ENCODE measurements at places on chromosomes 6 and 20.

- no peak for DNase-seq
Measured at GRCh38 chr6:63941747-63942470, 306.3 kb downstream of the PHF3 start.

DNA sequence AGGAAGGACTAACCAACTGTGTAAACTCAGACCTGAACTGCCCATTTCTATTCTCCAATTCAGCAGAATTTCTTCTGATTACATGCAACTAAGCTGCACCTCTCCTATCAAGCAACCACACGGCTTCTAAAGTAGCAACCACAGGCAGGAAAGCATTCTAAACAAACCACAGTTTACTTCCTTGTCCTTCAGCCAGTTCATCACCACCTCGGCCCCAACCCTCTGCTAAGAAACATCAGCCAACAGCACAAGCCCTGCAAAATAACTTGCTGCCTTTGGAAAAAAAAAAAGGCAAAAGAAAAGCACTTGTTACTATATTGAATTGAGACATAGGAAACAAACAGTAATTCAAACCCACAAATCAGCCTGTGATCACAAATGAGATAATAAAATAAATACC, 140.3 kb downstream of the NFATC2 start:
- no peak for DNase-seq

GRCh38 chr6:95145457-95145856, 431.9 kb upstream of the MANEA start:
- DNase-seq, result no peak

GRCh38 chr20:41167481-41168253, 30.3 kb downstream of the PLCG1 start:
- no peak for DNase-seq

GRCh38 chr6:63790334-63790733, 154.7 kb downstream of the PHF3 start:
- DNase-seq, result no peak

GRCh38 chr6:137013031-137013430, 31.7 kb downstream of the IL20RA start:
- DNase-seq, result no peak

GRCh38 chr6:43413002-43413401, 14.3 kb upstream of the ABCC10 start:
- DNase-seq, result no peak

DNA sequence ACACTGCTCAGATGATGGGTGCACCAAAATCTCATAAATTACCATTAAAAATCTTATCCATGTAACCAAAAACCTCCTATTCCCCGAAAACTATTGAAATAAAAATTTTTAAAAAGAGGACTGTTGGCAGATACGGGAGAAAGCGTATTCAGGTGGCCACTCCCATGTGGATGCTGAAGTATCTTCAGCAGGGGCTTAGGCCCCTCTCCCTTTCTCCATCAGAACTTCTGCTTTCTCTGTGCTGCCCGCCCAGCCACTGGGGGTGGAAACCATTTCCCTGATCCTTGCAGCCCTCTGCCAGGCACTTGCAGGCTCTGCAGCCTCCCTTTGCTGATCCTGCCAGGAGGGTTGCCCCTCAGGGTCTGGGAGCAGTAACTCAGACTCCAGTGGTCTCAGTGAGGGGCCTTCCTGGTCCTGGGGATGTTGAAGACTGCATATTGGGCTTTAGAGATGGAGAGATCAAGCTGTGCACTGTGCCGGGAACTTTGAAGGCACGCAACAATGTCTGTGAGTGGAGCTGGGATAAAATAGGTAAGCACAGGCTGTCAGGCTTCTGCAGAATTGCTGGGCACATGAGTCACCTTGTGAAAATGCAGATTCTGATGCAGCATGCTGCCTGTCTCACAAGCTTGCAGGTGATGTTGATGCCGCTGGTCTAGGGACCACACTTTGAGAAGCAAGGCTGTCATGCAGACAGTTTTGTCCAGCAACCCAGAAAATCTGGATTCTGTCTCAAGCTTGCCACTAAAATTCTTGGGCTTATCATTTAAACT, 59.6 kb downstream of the SLC24A3 start:
- DNase-seq, result no peak

DNA sequence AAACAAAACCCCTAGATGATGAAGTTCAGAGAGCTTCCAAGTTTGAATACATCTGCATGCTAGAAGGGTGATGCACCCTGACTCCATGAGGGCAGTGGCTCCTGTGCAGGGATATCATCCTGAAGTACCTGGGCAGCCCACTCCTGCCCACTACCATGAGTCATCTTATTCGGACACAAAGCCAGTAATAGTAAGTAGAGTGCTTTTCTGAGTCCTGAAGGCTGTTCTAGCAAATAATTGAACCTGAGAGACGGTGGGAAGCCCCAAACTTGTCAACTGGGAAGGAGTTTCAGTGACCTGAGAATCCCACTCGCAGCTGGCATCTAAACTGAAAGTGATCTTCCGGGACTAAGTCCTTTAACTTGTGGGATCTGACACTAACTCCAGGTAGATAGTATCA, 152.9 kb upstream of the COL21A1 start:
- no peak for DNase-seq
